Tibial nerve (tissue), 4 donors: ENCODE measurements at places on chromosomes 11 and 22. TPM values are rescaled to one million over a fixed set of nuclear protein-coding genes. Genes with fewer than 3 reads are reported as not detected.

The BRSK2 gene
- 2.4 TPM for total RNA-seq

The MRGPRX3 gene
- not detected for total RNA-seq

The POLR2F gene
- total RNA-seq, result 181 TPM

The EEF1G gene
- 1,250 TPM for total RNA-seq

The CD6 gene
- 2.7 TPM for total RNA-seq

The RPL3 gene
- total RNA-seq, result 2,331 TPM

The SOX10 gene
- 90.3 TPM for total RNA-seq

The PAMR1 gene
- 10.8 TPM for total RNA-seq

The HTR3A gene
- total RNA-seq, result not detected

The TIMM10 gene
- total RNA-seq, result 34.1 TPM

The BARX2 gene
- not detected for total RNA-seq

The OR8A1 gene
- total RNA-seq, result not detected

GRCh38 chr11:88695689-88696414 is 358.3 kb upstream of the CTSC start:
- no peaks in the 10 kb centered on the region for H3K36me3 ChIP-seq
- H3K27me3 ChIP-seq, result no peaks in the 10 kb centered on the region
- no peak for DNase-seq

DNA sequence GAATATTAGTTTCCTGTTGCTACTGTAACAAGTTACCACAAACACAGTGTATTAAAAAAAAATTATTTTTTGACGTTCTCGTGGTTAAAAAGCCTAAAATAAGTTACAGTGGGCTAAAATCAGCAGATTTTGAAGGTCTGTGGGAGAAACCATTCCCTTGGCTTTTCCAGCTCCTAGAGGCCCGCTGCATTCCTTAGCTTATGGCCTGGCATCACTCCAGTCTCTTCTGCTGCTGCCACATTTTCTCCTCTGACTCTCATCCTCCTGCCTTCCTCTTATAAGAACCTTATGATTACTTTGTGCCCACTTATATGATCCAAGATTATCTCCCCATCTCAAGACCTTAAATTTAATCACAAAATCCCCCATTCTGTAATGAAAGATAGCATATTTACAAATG is 392.7 kb downstream of the GUCY1A2 start:
- no peak overlapping the region for H3K4me3 ChIP-seq
- no peaks in the 10 kb centered on the region for H3K36me3 ChIP-seq
- H3K27ac ChIP-seq, result no peak overlapping the region
- H3K27me3 ChIP-seq, result no peaks in the 10 kb centered on the region

- no peak within 1 kb of the TSS for H3K27ac ChIP-seq
- no peak for DNase-seq
- H3K36me3 ChIP-seq, result no peaks in the 10 kb centered on the region
- peaks cover 23% of the 10 kb centered on the region for H3K4me1 ChIP-seq
Observed at GRCh38 chr11:134275534-134276395, at the start of gene GLB1L3. Gene GLB1L3 (plus strand): TSS chr11:134276379. CDS start chr11:134276741, 362 bp downstream.

DNA sequence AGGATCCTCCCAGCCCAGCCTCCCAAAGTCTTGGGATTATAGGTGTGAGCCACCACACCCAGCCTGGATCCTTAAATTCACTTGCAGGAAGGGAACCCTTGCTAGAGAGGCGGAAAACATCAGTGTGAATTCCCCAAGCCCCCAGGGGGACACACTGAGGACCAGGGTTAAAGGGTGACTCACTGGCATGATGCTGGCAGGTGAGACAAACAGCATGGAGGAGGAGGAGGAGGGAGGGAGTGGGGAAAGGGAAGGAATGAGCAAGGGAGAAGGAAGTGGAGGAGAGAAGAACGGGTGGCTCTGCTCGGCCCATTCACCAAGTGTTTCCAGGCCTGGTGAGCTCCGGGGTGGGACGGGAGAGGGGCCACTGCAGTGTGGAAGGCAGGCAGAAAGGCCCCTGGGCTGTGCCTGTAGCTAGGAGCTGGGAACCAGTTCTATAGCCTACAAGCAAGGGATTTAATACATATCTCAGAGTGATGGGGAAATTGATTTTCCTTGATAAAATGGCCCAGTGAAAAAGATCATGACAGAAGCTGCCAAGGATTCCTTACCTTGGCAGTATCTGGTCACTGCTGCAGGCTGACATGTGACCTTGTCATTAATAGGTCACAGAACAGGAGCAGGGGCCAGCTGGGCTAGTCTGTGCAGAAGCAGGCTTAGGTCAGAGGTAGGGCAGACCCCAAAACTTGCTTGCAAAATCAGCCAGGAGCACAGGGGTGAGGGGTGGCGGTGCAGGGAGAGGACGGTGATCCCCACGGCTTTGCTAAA is 370.2 kb downstream of the SHANK2 start:
- no peak overlapping the region for H3K4me3 ChIP-seq
- H3K27ac ChIP-seq, result no peak overlapping the region
- H3K4me1 ChIP-seq, result peaks cover 15% of the 10 kb centered on the region
- DNase-seq, result no peak
- no peaks in the 10 kb centered on the region for H3K27me3 ChIP-seq

DNA sequence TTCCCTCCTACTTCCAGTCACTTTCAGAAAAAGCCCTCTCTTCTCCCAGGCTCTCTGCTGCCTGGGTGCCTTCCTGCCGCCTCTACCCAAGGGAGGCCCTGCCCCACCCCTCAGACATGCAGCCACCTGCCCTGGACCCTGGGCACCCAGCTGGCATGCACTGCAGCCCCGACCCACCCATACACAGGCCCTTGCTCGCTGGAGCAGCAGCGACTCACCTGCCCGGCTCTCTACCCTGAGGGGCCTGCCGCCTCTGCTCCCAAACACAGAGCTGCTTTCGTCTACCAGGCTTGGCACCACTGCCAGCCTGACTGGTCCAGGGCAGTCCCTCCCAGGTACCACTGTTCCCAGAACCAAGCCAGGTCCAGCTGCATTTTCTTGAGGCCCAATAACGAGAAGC is 1.2 kb upstream of the TSSK2 start:
- H3K4me3 ChIP-seq, result no peak overlapping the region
- no peak for DNase-seq
- H3K27me3 ChIP-seq, result no peaks in the 10 kb centered on the region
- H3K27ac ChIP-seq, result no peak overlapping the region
- H3K4me1 ChIP-seq, result no peaks in the 10 kb centered on the region
- H3K36me3 ChIP-seq, result peaks cover 4% of the 10 kb centered on the region

DNA sequence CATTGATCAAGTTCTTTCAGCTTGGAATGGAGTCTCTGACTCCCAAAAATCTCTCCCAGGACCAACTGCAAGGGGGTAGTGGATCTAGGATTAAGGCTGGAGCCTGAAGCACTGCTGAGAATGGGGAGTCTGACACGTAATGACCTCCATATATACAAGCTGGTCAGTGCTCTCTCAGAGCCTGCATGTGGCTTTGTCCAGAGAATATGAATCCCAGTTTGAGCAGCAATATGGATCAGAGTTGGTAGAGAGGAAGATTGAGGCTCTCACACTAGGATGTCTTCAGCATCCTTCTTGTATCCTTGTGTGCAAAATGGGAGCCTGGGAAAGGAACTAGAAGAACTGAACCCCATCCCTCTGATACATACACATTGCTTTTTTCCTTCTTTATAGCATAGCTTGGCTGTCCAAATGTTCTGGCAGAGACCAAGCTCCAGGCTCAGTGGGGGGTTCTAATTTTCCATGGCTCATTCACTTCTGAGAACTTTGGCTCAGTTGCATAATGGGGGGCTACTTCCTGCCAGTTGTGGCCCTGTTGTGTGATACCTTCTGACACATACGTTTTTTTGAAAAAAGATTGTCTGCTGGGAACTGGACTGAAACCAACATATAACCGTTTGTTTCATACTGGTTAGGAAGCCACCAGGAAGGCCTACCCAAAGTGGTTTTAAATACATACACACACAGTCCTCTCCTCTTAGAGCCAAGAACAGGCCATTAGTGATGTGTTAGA is 138.2 kb downstream of the ETS1 start:
- no peak for DNase-seq
- H3K4me3 ChIP-seq, result no peak overlapping the region
- no peaks in the 10 kb centered on the region for H3K27me3 ChIP-seq
- H3K27ac ChIP-seq, result no peak overlapping the region

- no peaks in the 10 kb centered on the region for H3K4me1 ChIP-seq
- H3K27ac ChIP-seq, result no peak overlapping the region
- H3K27me3 ChIP-seq, result no peaks in the 10 kb centered on the region
- H3K4me3 ChIP-seq, result no peak overlapping the region
Observed at GRCh38 chr11:91805293-91805692, 419.3 kb upstream of the FAT3 start.

- H3K36me3 ChIP-seq, result no peaks in the 10 kb centered on the region
- H3K4me1 ChIP-seq, result no peaks in the 10 kb centered on the region
- H3K4me3 ChIP-seq, result no peak overlapping the region
- no peaks in the 10 kb centered on the region for H3K27me3 ChIP-seq
- no peak for DNase-seq
Observed at GRCh38 chr11:32549611-32550187, 33.9 kb upstream of the EIF3M start.

- no peaks in the 10 kb centered on the region for H3K36me3 ChIP-seq
- H3K27ac ChIP-seq, result no peak overlapping the region
- peaks cover 7% of the 10 kb centered on the region for H3K4me1 ChIP-seq
- H3K4me3 ChIP-seq, result no peak overlapping the region
Observed at GRCh38 chr11:117999354-117999993, 13.3 kb downstream of the IL10RA start.

GRCh38 chr11:113240389-113240788 is 74.0 kb upstream of the TTC12 start:
- H3K4me1 ChIP-seq, result peaks cover 18% of the 10 kb centered on the region
- H3K36me3 ChIP-seq, result no peaks in the 10 kb centered on the region
- H3K4me3 ChIP-seq, result no peak overlapping the region
- DNase-seq, result no peak

GRCh38 chr22:17047656-17048055 is 37.1 kb upstream of the IL17RA start:
- DNase-seq, result no peak
- no peaks in the 10 kb centered on the region for H3K4me1 ChIP-seq
- peaks cover 58% of the 10 kb centered on the region for H3K36me3 ChIP-seq
- H3K27ac ChIP-seq, result no peak overlapping the region
- no peaks in the 10 kb centered on the region for H3K27me3 ChIP-seq

DNA sequence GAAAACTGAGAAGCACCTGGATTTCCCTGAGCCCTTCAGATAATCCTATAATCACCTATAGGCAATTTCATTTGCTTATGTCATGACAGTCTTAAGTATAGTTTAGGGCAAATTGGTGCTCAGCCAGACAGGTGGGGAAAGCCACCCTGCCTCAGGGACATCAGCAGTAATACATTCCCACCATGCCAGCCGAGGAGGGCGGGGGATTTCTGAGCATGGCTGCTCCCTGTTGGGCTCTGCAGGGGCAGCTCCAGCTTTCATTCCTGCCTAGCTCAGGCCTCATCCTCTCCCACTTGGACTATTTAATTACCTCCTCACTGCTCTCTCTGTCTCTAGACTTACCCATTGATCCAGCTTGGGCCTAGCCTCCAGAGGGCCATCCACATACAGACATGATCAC is 9.0 kb upstream of the DRD2 start:
- no peak for DNase-seq
- no peak overlapping the region for H3K27ac ChIP-seq
- H3K4me3 ChIP-seq, result no peak overlapping the region
- no peaks in the 10 kb centered on the region for H3K27me3 ChIP-seq
- H3K36me3 ChIP-seq, result no peaks in the 10 kb centered on the region

- H3K27me3 ChIP-seq, result no peaks in the 10 kb centered on the region
- no peak for DNase-seq
- H3K36me3 ChIP-seq, result no peaks in the 10 kb centered on the region
Observed at GRCh38 chr11:59765068-59765735, 10.0 kb downstream of the STX3 start.

DNA sequence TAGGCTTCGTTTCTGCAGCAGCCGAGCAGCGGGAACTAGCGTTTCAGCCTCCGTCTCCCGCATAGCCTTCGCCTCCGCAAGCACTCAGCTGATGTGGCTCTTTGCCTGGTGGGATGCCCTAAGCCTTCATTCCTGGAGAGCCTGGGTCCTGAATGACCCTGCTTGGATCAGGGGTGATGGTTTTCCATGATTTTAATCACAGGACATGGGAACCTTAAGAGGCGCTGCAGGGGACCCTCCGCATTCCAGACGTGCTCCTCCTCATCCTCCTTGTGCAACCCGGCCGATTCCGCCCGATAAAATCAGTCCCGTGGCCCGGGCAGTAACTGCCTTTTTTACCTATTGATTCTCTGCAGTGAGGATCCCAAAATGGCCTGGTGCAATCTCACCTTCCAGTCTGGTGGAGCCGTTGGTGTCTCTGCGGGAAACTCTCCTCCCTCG is 8.2 kb downstream of the C11orf21 start:
- H3K27ac ChIP-seq, result no peak overlapping the region
- H3K36me3 ChIP-seq, result no peaks in the 10 kb centered on the region
- H3K27me3 ChIP-seq, result no peaks in the 10 kb centered on the region

DNA sequence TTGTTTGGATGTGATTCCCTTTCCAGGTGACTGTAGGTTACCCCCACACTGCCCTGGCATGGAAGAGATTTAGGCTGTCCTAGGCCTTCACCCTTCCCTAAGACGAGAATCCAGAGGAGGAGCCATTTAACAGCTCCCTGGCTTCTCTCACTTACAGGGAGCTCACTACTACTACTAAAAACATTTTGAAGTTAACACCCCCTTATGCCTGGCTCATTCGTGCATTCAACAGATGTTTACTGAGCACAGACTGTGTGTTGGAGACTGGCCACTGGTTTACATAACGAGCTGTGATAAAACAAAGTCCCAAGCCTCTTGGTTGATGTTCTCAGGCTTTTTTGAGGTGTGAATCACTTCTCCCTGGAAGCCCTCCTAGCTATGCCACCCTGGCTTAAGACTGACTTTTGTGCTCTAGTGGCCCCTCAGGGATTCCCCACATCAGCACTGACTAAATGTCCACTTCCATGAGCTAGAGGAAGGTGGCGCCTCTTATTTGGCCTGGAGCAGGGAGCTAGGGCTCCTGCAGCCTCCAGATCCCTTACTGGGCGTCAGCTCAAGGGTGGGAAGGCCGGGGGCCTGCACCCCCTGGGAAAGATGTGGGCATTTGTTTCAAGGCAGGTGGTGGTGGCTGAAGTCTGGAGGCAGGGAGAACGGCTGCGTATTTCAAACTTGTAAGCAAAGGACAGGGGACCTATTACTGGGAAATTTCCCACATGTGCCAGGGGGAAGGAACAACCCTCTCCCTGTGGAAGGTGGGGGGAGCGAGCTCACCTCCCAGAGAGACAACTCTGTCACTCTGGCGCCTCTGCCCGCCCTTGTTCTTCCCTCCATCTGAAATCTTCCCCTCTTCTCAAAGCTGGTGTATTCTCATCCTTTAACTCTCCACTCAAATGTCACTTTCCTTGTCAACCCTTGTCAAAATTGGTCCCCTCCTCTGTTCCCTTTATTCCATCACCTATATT is 19.4 kb upstream of the MALAT1 start:
- H3K27ac ChIP-seq, result peak overlapping the region; percentile 95
- no peaks in the 10 kb centered on the region for H3K27me3 ChIP-seq
- H3K4me1 ChIP-seq, result peaks cover 38% of the 10 kb centered on the region
- H3K4me3 ChIP-seq, result peak overlapping the region; percentile 10

- H3K27ac ChIP-seq, result peak within 1 kb of the TSS; percentile 86
- H3K36me3 ChIP-seq, result peaks cover 3% of the 10 kb centered on the region
- peak within 1 kb of the TSS; percentile 85 for H3K4me3 ChIP-seq
- no peaks in the 10 kb centered on the region for H3K27me3 ChIP-seq
- peaks cover 18% of the 10 kb centered on the region for H3K4me1 ChIP-seq
Observed at GRCh38 chr11:57711414-57712255, at the start of gene MED19. Gene MED19 (minus strand): TSS chr11:57712215. CDS start chr11:57712179, 36 bp downstream.
